ENCODE measurements at places on chromosomes 13 and 19.
A peak's percentile ranks its signal among the peaks of the same experiment; 100 is the strongest.

GRCh38 chr13:97298816-97299215 is 76.7 kb downstream of the MBNL2 start:
- no peak for ATAC-seq

DNA sequence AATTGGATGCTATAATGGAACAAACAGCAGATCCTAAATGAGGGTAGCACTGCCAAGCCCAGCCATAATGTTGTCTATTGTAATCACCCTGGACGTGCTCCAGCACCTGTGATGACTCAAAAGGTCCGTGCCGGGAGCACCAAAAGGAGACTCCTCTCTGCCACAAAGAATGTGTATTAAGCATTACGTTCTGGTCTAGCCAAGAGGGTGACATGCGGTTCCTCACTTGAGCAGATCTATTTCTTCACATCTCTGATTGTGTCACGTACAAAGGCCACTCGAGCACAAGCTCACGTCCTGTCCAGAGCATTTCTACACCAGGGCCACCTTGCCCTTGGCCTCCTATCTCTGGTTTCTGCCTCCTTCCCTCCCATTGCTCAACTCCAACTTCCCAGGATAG is 219.9 kb upstream of the IRS2 start:
- peak; percentile 41 for ATAC-seq

DNA sequence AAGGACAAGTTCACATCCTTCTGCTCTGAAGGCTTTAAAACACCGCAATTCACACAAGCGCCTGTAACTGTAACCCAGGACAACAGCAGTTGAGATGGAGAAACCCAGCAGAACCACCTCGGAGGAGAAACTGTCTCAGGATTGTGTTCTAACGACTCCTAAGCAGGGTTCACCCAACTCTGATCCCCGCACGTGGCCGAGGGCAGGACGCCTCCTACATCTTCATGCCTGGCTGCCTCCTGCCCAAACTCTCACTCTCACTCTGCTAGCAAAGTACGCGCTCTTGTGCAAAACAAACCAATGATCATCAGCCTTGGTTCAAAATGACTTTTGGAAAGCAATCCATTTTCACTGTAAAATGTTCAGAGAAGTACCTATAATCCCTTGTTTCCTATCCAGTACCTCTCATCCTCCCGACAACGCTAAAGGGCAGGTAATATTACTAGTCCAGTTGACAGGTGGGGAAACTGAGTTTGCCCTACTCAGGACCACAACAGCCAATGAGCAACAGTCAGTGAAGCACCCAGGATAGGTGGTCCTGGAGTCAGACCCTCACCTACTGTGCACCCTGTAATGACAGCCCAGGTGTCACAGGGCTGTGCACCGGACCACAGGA is 25.6 kb downstream of the EPS15L1 start:
- ATAC-seq, result no peak

GRCh38 chr13:107942030-107942617 is 273.2 kb downstream of the LIG4 start:
- ATAC-seq, result no peak

DNA sequence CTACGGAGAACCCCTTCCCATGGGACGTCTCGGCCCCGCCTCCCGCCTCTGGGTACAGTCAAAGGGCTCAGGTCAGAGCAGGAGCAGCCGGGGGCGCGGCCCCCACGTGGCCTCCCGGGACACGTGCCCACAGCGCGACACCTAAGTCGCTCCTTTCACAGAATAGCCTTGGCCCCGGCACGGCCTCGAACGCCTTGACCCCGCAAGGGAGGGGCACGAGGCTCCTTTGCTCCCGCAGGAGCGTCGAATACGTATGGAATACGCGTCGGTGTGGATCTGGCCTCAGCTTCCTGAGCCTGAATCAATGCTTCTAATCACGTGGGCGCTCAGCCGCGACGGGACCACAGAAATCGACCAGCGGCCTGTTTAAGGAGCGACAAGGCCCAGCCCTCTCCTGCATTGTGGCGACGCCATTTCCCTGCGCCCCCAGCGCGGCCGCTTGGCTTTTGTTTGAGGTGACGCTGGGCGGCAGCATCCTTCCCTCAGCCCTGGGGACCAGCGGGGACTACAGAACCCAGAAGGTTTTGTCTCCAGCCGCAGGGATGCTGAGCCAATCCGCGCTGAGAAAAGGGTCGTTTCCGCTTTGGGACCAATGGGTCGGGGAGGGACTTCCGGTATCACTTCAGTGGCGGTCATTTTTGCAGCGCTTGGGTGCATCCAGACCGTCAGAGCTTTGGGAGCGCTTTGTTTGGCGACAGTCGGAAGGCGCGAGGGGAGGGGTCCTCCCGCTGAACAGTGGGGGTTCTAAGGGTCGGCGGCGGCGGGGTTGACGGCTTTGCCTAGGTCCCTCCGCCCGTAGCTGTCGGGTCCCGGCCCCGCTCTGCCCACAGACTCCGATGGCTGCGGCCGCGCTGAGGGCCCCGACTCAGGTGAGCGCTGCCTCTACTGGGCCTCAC is at the start of gene ZIK1:
Gene ZIK1 (plus strand): TSS at position 625 of the 896 bp plus-strand sequence. CDS start 212 bp downstream, at position 837.
- peak; percentile 95 for ATAC-seq

DNA sequence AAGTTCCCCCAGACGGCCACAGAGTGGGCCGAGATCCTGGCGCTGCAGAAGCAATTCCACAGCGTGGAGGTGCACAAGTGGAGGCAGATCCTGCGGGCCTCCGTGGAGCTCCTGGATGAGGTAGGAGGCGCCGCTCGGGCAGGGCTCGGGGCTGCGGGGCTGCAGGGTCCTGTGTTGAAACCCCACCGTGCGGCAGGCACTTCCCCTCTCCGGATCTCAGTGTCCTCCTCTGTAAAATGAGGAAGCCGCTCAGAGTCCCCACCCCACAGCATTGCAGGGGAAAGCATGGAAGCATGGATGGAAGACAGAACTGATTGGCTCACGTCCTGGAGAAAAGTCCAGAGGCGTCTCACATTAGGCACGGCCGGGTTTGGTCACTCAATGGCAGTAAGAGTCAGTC is 6.8 kb upstream of the SCN1B start:
- no peak for ATAC-seq

DNA sequence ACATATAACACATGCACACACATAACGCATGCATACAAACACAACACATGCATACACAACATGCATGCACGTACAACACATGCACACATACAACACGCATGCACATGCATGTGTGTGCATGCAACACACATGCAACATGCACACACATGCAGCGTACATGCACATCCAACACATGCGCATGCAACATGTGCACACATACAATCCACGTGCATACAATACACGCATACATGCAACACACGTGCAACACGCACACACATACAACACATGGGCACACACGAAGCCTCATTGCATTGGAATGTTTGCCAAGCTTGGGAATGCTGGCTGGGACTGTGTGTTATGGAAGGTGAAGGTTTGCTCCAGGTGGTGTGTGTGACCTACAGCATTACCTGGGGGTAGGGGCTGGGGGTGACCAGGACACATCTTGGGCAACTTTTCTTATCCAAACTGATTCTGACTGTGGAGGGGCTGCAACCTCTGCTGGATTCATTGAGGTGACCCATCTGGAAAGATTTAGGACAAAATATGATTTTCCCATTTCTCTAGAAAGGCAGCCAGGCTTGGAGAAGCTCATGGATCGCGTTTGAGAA is 58.9 kb downstream of the SPACA7 start:
- ATAC-seq, result no peak

- ATAC-seq, result no peak
These were observed 1.2 kb upstream of the DCT start for GRCh38 chr13:94480672-94481145.

DNA sequence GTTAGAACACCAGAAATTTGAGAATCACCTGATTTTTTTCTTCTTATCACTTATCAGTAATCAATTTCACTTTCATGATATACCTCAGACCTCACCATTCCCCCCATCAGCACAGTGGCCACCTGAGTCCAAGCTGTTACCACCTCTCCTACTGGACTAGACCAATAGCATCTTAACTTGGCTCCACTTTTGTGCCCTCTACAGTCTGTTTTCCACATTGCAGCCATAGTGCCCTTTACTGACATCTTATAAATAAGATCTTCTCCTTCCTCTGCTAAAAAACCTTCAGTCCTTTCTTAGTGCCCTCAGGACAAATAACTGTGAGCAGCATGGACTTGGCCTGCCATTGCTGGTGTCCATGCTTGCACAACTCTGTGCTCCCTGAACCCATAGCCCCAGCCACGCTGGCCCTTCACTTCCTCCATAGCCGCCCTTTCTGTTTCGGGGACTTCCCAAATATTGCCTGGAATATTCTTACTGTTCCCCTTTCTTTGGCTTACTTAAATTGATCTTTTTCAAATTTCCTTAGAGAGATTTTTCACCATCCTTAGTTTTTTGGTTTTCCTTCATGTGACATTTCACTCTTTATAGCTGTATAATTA is 380.8 kb downstream of the LMO7 start:
- peak; percentile 72 for ATAC-seq

GRCh38 chr19:7860714-7861618 is 13.2 kb downstream of the PRR36 start:
- ATAC-seq, result no peak

- ATAC-seq, result peak; percentile 53
These were observed 108.9 kb downstream of the ZAR1L start for GRCh38 chr13:32206097-32206740.

- ATAC-seq, result peak; percentile 72
These were observed 239.0 kb downstream of the RGCC start for GRCh38 chr13:41696163-41697003.

DNA sequence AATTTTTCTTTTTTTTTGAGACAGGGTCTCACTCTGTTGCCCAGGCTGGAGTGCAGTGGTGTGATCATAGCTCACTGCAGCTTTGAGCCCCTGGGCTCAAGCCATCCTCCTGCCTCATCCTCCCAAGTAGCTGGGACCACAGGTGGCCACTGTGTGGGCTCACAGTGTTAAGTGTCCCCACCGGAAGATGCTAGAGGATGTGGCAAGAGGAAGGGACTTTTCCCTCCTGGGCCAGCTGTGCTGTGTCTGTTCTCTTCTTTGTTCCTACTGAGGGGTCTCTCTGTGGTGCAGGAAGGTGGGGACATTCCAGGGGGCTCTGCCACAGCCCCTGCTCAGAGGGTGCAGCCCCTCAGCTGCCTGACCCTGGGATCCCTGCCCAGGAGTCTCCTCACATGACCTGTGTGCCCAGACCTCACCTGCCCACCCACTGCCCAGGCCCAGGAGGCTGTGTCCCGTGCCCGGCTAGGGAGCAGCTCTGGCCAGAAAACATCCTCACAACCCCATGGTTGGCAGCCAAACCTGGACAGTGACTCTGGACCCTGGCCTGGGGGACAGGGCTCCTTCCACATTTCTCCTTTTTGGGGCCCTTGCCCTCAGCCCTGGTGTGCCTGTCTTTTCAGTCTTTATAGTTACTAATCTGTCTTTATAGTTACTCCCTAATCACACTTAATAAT is 14.4 kb upstream of the ANKRD10 start:
- ATAC-seq, result no peak

GRCh38 chr19:15331419-15332310 is 674 bp downstream of the BRD4 start:
- ATAC-seq, result peak; percentile 47

GRCh38 chr13:89828506-89828905 is 1519.0 kb upstream of the MIR17HG start:
- ATAC-seq, result no peak

DNA sequence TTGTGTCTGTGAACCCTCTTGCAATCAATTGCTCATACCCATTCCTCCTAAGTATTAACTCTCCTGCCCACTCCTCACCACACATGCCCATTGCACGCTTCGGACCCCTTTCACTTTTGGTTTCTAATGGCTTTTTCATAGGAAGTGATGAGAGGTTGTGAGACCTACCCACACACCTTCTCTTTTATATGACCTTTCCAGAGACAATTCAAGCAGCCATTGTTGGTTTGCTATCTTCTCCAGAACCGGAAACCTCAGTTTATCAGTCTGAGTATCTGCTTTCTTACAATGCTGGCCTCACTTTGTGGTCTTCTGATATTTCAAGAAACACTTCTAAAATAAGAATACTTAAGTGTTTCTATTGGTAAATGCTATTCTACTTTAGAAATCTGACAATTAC is 1550.8 kb upstream of the SLC10A2 start:
- no peak for ATAC-seq

- ATAC-seq, result no peak
These were observed 271.2 kb downstream of the DCLK1 start for GRCh38 chr13:35859981-35860380.

- ATAC-seq, result peak; percentile 9
These were observed 4.9 kb upstream of the ERCC1 start for GRCh38 chr19:45428384-45429231.

DNA sequence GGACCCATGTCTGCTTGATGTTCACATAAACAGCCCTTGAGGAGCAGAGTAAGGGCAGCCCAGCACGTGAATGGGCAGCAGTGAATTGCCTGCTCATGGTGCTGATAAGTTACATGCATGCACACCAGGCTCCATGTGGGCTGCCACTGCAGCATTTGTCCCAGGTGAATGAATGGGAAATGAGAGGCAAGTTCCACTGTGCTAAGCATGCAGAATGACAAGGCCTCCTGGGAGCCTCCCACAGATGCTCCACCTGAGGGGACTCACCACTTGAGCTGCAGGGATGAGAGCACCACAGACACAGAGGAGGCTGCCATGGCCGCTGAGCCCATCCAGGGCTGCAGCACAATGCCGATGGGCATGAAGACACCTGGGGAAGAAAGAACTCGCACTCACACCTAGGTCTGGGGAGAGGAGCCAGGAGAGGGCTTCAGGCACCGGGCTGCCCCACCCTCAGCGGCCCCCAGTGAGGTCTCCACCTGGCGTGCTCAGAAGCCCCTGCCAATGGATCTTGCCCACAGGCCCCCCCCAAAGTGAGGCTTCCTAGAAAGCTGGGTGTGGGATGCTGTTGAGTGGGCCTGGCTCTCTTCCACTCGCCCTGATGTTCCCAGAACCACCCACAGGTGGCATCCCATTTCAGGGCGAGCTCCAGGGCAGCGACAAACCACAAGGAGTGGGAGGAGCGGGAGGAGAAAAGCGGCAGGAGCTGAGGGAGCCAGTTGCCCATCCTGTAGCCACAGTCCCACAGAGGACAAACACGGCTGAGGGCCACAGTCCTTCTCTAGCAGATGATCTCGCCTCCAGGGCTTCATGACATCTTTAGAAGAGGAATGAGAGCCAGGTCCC is 73.8 kb downstream of the CCDC70 start:
- peak; percentile 81 for ATAC-seq

- ATAC-seq, result no peak
These were observed 199.1 kb downstream of the DCT start for GRCh38 chr13:94280349-94280748.

- ATAC-seq, result no peak
These were observed 392.1 kb downstream of the EFNB2 start for GRCh38 chr13:106143392-106143791.

DNA sequence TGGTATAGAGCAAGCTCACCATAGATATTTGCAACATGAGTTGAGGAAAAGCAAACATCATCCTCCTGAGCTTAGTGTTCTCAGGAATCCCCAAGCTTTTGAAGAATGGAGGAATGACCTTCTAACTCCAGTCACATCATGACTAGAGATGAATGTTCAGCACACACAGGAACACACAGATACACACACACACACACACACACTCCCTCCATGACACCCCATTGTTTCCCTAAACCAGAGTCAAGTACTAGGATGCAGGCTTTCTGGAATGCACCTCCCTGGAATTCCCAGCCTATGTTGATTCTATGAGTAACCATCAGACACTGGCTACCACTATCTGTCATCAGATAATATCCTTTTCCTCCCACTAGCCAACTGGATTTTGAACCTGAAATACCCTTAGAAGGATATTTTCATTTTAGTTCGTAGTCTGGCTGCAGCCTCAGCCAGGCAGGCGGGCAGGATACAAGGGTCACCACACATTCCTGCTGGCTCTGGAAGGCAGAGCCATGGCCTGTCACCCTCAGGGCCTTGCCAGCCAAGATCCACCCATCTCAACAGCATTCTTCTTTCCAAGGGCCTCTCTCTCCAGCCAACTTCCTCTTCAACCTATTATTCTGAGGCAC is 162.4 kb downstream of the FOXO1 start:
- peak; percentile 84 for ATAC-seq

GRCh38 chr13:49488563-49488962 is 7.2 kb upstream of the PHF11 start:
- no peak for ATAC-seq
